Common myeloid progenitor, CD34-positive (primary cell): ENCODE measurements at places on chromosomes 16 and 17.

DNA sequence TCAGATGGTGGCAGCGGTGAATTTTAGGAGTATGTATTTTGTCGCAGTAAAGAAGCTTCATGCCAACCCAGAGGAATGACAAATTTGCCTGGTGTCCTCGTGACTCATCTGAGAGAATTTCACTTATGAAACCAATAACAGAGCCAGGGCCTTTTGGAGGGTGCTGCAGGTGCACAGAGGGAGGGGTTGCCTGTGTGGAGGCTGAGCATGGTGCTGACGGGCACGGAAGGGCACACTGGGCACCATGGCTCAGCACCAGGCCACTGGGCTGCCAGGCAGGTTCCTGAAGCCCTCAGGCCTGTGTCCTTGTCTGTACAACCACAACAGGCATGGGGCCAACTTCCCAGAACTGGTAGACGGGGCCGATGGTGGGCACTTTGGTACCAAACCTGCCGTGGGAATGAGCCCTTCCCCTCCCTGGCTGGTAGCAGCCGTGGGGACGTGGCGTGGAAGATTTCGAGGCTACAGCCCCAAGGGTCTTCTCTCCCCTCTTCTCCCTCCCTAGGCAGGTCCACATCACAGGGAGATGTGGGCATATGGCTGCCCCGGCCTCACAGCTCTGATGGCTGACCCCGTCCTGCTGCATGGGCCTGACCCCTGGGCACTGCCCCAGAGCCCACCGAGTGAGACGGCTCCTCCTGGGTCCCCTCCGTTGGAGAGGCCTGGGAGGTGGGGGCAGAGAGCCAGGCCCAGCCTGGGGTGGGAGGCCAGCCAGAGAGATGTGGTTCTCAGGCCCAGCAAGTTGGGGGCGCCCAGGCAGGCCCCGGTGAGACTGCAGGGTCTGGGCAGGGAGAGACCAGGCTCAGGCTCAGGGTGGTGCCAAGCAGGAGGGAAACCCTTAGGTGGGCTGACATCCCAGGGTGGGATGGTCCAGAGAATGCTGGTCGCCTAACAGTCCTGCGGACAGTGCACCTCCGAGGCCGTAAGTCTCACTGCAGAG is 30.2 kb upstream of the ZNF469 start:
- no peak for DNase-seq

GRCh38 chr17:10815319-10815718 is 11.4 kb upstream of the TMEM238L start:
- no peak for DNase-seq

- no peak for DNase-seq
Measured at GRCh38 chr17:18259621-18260331, 686 bp upstream of the MIEF2 start.

- no peak for DNase-seq
Measured at GRCh38 chr16:5533321-5533888, 435.8 kb upstream of the EEF2KMT start.

- DNase-seq = no peak
Measured at GRCh38 chr16:2211923-2212347, 1.3 kb upstream of the BRICD5 start.

DNA sequence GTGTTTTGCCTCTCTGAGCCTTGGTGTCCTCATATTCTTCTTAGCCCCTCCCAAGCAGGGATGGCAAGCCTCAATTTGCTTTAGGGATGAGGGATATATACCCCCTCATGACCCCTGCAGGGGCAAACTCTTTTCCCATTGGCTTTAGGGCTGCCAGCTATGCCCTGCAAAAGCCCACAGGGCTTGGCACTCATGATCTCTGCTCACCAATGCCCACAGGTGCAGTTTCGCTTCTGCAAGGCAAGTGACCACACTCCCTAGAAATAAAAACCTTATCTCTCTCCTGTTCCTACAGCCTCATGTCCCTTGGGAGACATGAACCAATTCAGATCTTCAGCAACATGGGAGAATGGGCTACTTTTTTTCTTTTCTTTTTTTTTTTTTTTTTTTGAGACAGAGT is 8.8 kb downstream of the BEAN1 start:
- no peak for DNase-seq

DNA sequence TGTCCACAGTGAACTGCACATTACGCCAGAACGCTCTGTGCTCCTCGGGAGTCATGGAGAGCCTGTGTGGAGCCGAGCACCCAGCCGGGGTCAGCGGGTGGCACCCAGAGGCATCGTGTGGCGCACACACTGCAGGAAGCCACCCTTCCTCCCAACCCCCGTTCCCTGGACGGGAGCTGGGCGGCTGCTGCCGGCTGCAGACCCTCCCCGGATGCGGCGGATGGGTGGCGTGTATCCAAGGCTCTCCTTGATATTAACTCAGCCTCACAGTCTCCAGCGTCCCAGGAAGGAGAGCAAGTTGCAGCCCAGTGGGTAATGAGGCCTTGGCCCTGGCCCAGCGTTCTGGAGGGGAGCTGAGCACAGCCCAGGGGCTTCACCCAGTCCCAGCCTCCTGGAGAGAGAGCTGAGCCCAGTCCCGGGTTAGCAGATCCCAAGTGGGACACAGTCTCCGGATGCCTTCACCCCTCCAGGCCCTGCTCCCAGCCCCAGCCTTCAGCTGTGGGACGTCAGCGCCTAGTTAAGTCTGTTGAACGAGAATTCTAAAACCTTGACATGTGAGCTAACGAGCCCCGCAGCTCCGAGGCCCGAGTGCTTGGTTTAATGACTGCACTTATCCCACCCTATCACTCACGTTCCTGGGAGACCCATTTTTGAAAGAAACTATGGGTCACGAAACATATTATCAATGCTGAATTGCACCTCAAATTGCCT is 86.6 kb downstream of the TBC1D16 start:
- DNase-seq = no peak

GRCh38 chr17:74268558-74268957 is 5.5 kb upstream of the DNAI2 start:
- no peak for DNase-seq

GRCh38 chr17:68011199-68011665 is 15.0 kb upstream of the C17orf58 start:
- DNase-seq = no peak

GRCh38 chr17:74749279-74750038 is 1.0 kb downstream of the NHERF1 start:
- DNase-seq = no peak

GRCh38 chr17:60545465-60546191 is 19.6 kb upstream of the APPBP2 start:
- no peak for DNase-seq

GRCh38 chr17:933312-934073 is 46.1 kb downstream of the NXN start:
- DNase-seq = no peak

- DNase-seq = no peak
Measured at GRCh38 chr17:75191584-75191983, 8.8 kb upstream of the SUMO2 start.

DNA sequence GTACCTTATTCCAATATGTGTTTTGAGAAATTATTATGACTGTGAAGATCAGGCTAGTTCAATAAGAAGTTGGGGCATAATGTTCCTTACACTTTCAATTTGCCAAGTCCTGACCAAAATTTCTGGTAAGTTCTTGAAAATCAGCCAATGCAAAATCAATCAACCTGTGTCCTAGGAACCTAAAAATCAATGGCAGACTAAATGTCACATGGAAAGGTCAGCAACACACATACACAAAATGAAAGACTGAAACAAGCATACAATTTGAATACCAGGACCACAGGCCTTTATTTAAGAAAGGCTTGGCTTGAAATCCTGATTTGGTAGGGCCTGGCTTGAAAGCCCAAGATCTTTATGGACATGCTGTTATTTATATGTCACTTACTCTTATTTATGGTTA is 155.5 kb upstream of the ZKSCAN2 start:
- no peak for DNase-seq

- no peak for DNase-seq
Measured at GRCh38 chr17:10743316-10744009, 13.6 kb upstream of the TMEM220 start.

GRCh38 chr17:55794725-55795482 is 44.1 kb downstream of the PCTP start:
- no peak for DNase-seq

- DNase-seq = no peak
Measured at GRCh38 chr17:60606036-60606435, 6.0 kb downstream of the PPM1D start.

DNA sequence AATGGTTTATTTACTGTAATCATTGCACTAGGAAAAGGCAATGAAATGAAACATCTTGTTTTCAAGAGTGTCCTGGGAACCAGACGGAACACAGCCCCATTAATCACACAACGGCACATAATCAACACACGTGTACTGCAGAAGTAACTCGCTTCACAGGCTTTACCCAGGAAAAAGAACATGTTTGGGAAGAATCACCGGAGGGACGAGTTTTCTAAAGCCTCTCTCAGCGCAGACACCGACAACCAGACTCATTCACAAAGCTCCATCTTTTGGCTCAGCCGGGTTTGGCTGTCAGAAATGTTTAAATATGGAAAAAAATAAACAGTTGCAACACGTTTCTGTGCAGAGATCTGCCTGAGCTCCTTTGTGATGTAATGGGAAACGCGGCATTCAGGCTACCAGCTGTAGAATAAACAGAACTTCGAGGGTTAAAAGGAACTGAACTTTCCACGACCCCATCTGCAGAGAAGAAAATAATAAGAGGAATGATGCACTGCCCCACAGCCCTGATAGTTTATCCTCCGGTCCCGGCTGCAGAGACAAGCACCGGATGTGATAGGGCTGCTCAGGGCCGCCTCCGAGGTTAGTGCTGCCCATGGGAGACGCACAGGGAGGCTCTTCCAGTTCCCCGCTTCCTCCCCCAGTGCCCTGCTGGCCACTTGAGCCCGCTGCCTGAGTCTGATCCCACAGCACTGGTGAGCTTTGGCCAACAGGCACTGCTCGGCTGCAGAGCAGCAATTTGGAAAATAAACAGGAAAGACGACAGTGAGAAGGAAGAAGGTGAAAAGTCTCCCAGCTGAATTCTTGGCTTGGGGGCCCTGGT is 119.8 kb downstream of the HIC1 start:
- DNase-seq = no peak

GRCh38 chr16:78154729-78155461 is 55.4 kb downstream of the WWOX start:
- no peak for DNase-seq
